ENCODE measurements at places on chromosomes 3 and 15. TPM values are rescaled to one million over a fixed set of nuclear protein-coding genes. Genes with fewer than 3 reads are reported as not detected.

The C3orf85 gene
- not detected for total RNA-seq

The CFAP20DC gene
- total RNA-seq = 3.4 TPM

The PIGBOS1 gene
- total RNA-seq = 15.3 TPM

The TIGIT gene
- not detected for total RNA-seq

The GOLGA6D gene
- not detected for total RNA-seq

The ANO10 gene
- total RNA-seq = 17.4 TPM

The FEZF2 gene
- not detected for total RNA-seq

The ERICH6 gene
- not detected for total RNA-seq

The USF3 gene
- total RNA-seq = 7.7 TPM

The IL5RA gene
- 0.80 TPM for total RNA-seq

GRCh38 chr3:193822492-193823212 lies 229.6 kb downstream of the OPA1 start:
- peak; percentile 35 for DNase-seq

DNA sequence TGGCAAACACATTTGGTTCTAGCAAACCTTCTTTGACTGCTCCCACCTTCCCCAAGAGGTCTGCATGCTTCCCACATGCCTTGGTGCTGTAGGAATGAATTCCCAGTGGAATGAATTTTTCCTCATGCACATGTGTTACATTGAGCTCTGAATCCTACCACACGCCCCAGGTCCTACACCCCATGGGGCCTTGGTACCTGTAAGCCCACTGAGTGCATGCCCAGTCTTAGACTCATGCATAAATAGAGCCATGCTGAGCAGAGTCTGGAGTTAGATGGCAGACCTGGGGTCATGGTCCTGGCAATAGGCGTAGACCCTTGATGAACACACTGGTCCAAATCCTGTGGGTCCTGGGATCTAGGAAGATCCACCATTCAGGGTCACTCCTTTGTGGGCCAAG lies 81.8 kb downstream of the EPHB1 start:
- DNase-seq = no peak

GRCh38 chr3:126083138-126083445 lies 832 bp downstream of the SLC41A3 start:
- DNase-seq = no peak

- no peak for DNase-seq
These were observed 241.9 kb downstream of the IL20RB start for GRCh38 chr3:137199678-137200077.

- no peak for DNase-seq
These were observed 411.5 kb upstream of the PROK2 start for GRCh38 chr3:72196377-72196929.

- no peak for DNase-seq
These were observed 75.6 kb upstream of the CHRNB4 start for GRCh38 chr15:78716651-78717050.

DNA sequence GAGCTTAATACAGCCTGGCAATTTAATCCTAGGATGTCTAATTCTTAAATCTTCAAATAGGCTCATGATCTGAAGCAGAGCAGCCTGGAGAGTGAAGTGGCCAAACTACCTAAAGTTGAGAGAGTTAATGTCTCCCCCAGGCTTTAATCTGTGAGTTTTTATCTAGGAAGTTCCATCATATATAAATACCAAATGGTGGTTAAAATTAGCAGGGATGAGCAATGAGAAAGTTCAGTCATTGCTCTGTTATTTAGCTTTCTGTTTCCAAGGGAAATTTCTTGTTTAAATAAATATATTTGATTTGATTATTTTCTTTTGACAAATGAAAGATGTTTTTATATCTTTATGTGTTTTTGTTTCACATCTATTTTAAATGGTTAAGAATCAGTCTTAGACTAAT lies 274.4 kb upstream of the UMPS start:
- no peak for DNase-seq

- no peak for DNase-seq
These were observed 53.7 kb downstream of the KLHL25 start for GRCh38 chr15:85741021-85741421.

DNA sequence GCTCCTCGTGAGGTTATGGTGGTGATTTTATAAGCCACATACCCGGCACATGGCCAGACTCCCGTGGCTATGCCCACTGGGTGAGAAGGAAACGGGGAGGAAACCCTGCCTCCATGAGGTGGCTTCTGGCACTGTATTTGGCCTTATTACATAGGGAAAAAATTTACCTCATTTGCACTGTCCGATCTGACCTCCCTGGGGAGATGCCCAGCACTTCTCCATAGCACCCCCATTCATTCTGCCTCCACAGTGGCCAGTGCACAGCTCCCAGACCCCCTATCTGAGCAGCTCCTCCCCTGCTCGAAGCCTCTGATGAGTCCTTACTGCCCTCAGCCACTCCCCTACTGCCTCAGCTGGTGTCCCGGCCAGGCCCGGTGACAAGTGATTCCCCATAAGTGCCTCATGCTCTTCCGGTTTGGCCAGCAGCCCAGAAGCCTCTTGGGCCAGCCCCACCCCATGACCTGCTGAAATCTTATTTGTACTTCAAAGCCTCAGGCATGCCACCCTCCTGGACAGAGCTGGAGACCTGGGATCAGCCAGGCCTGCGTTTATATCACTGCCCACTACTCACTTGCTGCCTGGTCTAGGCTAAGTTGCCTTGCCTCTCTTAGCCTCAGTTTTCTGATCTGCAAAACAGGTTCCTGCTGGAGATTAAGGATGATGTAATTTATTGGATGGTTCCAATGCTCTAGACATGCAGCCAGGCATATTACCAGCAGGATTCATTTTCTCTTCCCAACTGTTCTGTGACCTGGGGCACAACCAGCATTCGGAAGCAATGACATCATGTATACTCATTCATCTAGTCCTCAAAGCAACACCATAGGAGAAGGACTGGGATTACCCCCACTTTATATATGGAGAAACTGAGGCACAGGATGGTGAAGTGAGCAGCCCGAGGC lies 30.6 kb upstream of the SLC6A6 start:
- peak; percentile 84 for DNase-seq

DNA sequence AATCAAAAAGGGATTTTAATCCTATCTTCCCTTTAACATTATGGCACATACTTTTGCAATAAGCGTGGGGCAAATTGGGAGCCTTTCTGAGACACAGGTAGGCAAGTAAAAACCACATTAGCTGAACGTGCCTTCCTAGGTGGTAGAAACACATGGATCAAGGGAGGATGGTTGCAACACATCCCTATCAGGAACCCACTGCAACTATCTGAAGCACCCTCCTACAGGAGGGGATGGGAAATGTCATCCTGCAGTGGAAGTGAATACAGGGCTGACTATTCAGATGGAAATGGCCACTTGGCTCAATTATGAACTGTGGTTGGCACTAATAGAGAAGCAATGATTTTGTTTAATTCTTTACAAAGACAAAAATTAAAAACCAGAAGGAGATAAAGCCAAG lies 826.3 kb downstream of the FHIT start:
- DNase-seq = no peak

- peak; percentile 64 for DNase-seq
These were observed 5.5 kb downstream of the SMAD6 start for GRCh38 chr15:66707310-66708082.

GRCh38 chr15:70741107-70741531 lies 22.2 kb downstream of the UACA start:
- DNase-seq = peak; percentile 47

DNA sequence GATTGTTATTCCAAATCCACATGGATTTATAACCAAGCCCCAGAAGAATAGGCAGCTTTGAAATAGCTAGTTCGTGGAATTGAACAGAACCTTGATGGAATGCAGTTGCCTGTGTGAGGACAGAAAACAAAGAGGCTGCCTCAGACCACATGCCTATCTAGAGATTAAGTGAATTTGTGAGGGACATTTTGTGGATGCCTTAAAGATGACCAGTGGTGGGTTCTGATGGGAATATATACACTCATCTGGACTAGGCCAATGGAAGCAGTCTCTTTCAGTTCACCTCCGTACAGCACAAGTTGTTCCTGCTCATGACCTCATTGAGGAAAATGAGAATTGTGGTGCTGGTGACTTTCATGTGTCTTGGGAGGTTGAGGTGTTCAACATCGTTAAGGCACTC lies 63.2 kb upstream of the PYDC2 start:
- DNase-seq = no peak

- DNase-seq = no peak
These were observed 55.1 kb downstream of the MB21D2 start for GRCh38 chr3:192862408-192863090.

DNA sequence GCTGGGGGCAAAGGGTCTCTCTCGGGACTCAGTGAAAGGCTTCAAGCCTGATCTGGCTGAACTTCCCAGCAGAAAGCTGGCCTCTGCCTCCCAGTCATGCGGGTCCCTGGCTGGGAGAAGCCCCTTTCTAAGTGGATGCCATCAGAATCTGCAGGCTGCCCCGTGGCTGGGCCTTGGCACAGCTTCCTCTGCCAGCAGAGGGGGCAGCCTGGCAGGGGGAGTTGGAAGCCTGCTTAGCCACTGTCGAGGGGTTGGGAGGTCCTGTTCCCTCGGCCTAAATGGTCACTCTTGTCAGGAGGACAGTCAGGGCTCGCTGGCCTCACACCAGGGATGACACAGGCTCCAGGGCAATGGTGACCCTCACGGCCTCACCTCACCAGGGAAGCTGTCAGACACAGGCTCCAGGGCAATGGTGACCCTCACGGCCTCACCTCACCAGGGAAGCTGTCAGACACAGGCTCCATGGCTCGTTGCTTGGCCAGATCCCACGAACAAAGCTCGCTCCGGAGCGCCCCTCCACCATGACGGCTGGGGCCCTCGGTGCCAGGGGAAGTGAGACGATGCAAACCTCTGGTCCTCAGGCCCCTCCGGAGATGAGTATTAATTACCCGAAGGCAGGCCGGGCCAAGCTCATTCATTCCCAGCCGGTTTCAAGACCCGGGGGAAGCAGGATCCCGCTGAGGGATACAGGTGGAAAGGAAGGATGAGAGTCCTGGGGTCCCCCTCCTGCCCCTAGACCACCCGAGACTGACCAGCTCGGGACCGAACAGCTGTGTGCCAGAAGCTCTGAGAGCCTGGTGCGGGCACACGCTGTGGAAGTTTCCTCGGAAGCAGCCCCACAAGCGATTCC lies 151.0 kb downstream of the CHSY1 start:
- DNase-seq = no peak

- no peak for DNase-seq
These were observed 108.3 kb upstream of the FRMD4B start for GRCh38 chr3:69494185-69494584.

GRCh38 chr3:8851703-8852102 lies 82.3 kb upstream of the OXTR start:
- peak; percentile 45 for DNase-seq

DNA sequence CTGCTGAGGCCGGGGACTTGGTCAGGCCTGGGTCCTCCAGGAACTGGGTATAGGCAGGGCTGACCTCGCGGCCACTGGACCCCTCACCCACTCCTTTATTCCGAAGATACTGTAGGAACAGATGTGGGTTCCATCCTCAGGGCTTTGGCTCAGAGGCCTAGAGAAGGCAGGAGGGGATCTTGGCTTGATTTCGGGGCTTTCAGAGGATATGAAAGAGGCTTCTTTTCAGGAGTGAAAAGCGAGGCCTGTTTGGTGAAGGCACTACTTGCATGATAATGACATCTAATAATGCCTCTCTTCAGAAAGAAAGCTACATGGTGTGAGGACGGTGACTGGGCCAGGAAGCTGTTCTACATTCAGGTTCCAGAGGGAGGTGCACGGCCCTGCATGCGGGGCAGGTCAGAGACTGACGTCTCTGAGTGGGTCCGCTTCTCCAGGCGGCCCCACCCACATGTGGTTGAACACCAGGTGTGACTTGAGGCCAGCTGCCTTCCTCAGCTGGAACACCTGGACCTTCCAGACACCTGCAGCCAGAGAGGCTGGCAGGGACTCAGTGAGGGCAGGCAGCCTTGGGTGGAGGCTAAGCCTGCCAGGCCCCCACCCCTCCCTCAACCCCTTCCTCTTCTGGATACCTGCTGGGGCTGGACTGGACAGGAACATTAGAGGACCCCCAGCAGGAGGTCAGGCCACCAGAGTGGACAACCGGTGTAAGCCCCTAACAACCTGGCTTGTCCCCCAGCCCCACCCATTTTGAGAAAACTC lies 31.1 kb upstream of the HHATL start:
- no peak for DNase-seq

GRCh38 chr3:54372232-54372631 lies 249.9 kb downstream of the CACNA2D3 start:
- no peak for DNase-seq

GRCh38 chr15:95018888-95019545 lies 787.7 kb downstream of the MCTP2 start:
- peak; percentile 82 for DNase-seq

DNA sequence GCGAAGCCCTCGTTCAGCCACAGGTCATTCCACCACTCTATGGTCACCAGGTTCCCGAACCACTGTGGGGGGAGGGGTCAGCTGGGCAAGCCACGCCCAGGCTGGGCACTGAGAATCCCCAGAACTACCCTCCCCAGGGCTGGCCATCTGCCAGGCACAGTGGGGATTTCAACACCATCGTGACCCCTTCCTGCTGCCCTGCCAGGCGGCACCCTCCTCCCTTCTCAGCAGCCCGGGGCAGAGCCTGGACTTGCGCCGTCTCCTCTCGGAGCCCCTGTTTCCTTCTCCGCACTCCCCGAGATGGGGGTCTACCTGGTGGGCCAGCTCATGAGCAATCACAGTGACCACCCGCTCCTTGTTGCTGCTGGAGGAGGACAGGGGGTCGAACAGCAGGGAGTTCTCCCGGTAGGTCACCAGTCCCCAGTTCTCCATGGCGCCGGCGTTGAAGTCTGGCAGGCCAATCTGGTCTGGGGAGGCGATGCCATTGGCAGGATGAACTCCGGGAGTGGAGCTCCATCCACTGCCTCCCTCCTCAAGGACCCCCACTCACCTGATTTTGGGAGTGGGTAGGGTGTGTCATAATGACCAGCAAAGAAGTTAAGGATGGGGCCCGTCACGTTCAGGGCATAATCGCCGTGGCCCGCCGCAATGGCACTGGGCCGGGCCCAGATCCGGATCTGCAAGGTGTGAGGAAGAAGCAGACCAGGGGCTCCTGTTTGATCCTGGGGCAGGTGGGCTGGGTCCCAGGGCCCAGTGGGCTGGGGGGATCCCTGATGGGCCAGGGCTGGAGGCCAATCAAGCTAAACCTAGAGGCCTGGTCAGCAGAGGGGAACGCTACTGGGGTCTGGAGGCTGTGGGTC lies 10.5 kb downstream of the ANPEP start:
- no peak for DNase-seq

DNA sequence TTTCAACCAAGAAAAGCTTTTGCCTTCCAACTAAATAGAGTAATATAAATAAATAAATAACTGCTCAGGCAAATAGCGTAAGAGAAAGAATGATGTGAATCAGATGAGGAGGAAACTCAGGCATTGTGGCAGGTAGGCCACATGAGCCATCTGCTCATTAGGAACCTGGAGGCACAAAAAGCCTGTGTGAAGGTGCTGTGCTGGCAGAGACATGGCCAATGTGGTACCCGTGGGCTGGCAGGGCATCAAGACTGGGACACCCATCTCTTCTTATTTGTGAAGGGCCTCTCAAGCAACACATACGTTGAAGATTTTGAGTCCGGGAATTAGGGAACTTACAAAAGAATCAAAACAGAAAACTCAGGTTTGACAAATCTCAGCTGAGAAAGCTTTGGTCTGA lies 9.5 kb downstream of the ANKRD34C start:
- DNase-seq = no peak

GRCh38 chr15:93195109-93195508 lies 106.1 kb upstream of the RGMA start:
- no peak for DNase-seq
